ENCODE measurements at places on chromosomes 4 and X.

DNA sequence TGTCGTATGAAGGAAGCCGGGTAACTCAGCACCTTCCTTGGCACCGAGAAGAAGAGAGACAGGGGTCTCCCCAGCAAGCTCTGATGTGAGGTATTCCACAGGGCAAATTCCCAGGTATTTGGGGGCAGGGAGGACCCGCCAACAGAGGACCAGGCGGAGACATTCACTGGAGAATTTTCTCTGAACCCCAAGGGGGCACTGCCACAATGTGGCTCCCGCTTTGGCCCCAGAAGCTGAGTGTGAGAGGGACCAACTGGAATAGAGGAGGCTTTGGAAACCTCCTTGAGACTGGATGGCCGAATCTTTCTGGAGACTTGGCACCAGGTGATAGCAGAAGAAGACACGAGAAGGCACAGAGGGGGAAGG, 735 bp upstream of the GABRE start:
- DNase-seq = no peak

- no peak for DNase-seq
These were observed 881.6 kb downstream of the PCDH18 start for GRCh38 chr4:136650541-136651277.

DNA sequence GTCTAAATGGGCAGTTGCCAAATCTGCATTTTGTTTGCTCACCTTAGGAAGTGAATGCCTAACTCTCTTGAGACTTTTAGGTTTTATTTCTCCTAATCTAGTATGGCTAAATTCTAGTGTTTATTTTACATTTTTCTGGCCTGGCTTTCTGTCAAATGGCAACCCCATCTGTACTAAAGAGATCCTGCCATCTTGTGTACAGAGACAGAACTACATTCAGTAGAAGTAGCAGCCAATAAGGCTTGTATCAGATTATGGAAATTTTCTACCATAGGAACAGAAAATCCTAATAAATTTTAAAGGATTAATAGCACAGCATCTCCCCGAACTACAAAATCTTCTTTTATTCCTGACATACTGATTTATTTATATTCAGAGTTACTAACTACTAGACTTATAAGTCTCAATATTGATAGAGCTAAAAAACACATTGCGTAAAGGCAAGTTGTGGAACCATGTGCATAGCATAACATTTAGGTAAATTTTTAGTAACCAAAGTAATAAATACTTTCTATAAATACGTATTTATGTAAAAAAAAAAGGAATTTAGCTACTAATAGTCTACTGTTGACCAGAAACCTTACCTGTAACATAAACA, 45.5 kb downstream of the TMEM144 start:
- DNase-seq = no peak

GRCh38 chr4:25993395-25994185, 79.6 kb downstream of the SMIM20 start:
- DNase-seq = no peak

DNA sequence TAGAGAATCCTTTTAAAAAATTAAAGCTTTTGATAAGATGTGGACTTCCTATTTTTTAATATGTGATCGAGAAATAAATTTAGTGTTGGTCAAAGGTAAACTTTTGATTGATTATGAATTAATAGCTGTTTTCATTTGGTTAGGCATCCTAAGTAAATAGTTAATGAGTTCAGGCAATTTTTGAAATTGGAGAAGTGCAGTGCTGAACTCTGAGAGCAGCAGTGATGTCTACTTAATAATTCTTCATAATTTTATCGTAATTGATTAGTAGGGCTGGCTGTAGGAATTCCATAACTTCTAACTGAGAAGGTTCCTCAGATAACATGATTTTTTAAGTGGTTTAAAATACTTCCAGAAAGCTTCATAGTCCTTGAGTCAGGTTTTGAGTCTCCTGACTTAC, 1.5 kb downstream of the MND1 start:
- no peak for DNase-seq

DNA sequence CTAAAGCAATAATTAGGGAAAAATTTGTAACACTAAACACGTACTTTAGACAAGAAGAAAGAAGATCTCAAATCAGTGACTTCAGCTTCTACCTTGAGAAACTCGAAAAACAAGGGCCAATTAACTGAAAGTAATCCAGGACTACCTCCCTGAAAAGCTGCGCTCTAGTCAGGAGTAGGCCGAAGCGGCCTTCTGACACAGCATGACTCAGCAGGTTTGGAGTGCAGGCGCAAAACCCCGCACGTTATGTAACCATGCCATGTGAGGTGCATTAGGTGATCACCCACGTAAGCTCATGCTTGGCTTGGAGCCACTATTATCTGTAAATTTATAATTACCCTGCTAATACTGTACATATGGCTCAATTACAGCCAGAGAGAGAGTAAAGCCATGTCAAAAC, 52.8 kb upstream of the CCDC149 start:
- DNase-seq = no peak

Measured in activated CD8-positive, alpha-beta memory T cell treated with anti-CD3 and anti-CD28 coated beads for 48 hours (primary cell).